CD4-positive, alpha-beta T cell treated with Interleukin-4 for 1 hour (primary cell): ENCODE measurements at places on chromosomes 1 and 21.

DNA sequence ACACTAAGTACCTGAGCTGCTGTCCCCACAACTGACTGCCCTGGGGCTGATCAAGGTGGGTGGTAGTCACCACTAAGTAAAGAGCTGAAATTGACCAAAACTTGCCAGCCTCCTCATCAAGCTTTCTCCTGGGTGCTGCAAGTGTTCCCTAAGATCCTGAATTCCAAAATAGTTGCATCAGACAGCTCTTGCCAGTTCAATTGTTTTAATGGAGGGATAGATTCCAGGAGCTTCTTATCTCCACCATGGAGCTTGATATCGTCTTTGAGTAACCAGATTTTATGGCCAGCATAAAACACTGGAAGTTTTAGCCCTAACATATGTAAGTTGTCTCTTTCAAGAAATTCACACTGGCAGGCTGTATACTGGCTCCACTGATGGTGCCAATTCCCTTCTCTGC lies 90.3 kb downstream of the NID1 start:
- DNase-seq = no peak

- DNase-seq = no peak
Observed at GRCh38 chr1:222616525-222616924, 1.4 kb upstream of the MIA3 start.

- DNase-seq = no peak
Observed at GRCh38 chr1:9505143-9505542, 34.1 kb upstream of the SLC25A33 start.

DNA sequence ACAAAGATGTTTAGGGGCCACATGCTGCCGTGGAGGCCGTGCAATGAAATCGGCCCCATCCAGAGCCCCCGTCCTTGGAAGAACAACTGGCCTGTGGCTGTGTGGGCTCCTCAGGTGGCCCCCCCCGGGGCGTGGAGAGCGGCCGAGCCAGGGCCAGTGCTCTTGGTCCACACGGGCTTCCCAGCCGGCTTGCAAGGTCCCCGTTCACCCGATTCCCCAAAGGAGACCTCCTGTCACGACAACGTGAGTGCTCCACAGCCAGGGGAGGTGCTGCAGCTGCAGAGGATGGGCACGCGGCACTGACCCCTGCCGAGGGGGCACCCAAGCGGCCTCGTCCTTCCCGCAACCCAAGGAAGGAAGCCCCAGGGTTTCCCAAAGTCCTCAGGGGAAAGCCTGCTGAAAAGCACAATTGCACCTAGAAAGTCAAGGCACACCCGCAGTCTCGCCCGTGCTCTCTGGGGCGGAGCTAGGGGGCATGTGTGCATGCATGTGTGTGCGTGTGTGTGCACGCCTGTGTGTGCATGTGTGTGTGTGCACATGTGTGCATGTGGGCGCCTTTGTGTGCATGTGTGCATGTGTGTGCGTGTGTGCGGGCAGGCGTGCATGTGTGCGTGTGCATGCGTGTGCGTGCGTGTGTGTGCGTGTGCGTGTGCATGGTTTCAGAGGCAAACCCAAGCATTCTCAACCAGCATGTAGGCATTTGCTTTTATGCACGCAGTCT lies 48.2 kb downstream of the SLX9 start:
- DNase-seq = no peak

- no peak for DNase-seq
Observed at GRCh38 chr1:115091572-115091971, 2.3 kb upstream of the TSPAN2 start.

GRCh38 chr1:42845193-42845592 lies 1.2 kb upstream of the ZNF691 start:
- no peak for DNase-seq
